ENCODE measurements at places on chromosomes 1 and 21.

DNA sequence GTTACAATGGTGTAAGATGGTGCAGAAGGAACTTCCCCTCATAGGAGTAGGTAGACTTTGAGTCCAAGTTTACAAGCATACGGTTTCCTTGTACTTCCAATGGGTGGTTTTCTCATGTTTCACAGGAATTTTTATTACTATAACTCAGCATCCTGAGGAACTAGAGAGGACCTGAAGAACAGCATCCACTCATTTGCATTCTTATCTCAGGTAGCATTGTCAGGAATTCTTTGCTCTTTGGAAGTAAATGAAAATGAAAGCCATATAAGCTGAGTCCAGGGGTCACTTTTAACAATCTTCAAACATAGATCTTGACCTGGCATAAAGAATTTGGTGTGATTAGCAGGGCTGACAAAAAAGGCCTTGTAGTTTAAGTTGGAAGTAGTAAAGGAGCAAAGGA lies 34.4 kb downstream of the CLCA4 start:
- DNase-seq: no peak

DNA sequence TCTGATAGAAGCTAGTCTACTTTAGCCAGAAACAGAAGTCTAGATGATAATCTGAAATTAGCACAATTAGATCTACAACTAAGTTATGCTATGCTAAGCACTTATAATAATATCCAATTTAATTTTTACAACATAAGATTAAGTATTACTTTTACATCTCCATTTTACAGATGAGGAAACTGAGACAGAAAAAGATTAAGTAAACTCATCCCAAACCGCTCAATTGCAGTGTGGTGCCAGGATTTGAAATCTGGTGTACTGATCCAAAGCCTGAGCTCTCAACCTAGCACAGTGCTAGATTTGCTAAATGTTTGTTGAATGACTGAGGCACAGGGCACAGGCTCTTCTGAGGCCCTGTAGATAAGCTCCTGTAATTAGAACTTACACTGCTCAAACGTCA lies 13.8 kb downstream of the KNCN start:
- no peak for DNase-seq

DNA sequence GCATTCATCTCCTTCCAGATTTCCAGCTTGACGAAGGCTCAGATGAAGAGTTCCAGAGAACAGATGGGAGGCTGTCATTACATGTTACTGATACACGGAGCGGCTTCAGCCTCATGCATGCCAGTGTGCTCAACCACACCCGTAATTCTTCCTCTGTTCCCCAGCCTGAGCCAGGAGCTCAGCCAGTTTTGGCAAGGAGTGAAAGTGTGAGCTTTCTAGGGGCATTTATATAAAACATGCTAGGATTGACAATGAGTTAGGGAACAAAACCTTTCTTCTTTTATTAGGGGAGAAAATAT lies 290.4 kb upstream of the PLXNA2 start:
- DNase-seq: no peak

- DNase-seq: no peak
Observed at GRCh38 chr1:118113261-118113660, 71.8 kb downstream of the SPAG17 start.

DNA sequence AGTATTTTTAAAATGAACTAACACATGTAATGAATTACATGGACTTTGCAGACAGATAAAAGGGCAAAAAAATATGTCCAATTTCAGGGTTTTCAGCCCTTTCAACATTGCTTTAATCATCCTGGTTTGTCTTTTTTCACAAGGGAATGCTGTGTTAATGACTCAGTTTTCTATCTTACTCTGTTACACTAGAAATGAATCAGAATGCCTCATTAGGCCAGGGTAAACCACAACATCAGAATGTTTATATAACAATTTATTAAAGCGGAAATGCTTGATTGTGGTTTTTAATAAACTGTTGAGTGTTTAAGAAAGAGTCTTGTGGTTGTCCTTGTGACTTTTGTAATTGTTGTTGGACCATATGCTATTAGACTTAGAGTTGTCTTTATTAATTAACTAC lies 13.5 kb downstream of the GORAB start:
- no peak for DNase-seq

DNA sequence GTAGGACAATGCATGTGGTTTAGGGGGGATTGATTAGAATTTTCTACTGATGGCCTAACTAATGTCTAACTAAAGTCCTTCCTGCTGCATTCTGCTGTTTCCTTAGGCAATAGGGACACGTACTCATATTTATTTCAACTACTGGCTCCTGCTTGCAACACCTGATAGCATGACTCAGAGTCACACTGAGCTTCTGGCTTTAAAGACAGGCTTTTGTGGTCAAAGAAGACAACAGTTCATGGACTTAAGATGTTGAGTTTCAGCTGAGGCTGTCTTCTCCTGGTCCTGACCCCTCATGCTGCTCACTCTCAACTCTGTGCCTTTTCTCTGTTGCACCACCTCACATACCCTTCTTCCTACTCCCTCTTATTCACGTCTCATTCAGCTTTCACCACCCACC lies 29.1 kb upstream of the TRABD2B start:
- no peak for DNase-seq

DNA sequence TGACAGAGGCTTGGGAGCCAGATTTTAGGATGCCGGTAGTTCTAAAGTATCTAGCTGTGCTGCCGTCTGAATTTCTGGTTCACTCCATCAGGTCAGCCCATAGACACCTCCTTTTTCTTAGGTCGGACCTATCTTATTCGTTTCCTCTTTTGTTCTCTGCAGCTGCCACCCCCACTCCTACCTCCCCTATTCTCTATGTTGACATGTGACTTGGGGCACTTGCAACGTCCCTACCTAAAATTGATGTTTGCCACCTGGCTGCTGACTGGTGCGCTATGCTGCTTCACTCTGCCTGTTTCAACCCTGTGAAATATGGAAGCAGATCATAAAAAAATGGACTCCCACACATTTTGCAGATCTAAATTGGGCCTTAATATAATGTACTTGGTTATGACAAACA lies 55.3 kb downstream of the PBX1 start:
- no peak for DNase-seq

GRCh38 chr1:153520818-153521476 lies 14.8 kb downstream of the S100A6 start:
- no peak for DNase-seq

DNA sequence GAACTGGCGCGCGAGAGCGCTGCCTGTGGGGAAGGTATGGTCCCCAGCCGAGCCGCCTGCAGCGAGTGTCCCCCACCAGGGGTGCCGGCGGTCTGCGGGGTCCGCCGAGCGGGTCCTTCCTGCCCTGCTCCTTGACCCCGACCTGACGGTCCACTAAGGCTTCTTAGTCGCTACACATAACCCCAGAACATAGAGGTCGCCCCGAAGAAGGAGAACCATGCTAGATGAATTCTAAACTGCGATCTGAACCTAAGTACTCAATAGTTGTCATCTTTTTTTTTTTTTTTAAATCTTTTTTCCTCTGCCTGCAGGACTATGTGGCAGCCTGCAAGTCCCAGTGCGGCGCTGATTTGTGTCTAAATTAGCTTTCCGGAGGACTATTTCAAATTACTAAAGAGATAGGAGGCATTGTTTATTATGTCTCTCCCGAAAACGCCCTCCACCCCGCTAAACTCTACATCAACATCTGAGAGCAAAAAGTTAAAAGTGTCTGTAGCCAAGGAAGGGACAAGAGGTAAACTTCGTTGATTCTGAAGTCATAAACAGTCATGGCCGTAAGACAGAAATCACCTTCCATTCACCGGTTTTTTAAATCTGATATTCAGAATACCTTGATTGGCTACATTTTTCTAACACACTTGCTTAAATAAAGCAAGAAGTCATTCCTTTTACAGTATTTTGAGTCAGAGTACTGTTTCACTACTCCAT lies 476 bp downstream of the AXDND1 start:
- DNase-seq: no peak

GRCh38 chr1:33282791-33283190 lies 26.5 kb downstream of the ZNF362 start:
- DNase-seq: no peak

DNA sequence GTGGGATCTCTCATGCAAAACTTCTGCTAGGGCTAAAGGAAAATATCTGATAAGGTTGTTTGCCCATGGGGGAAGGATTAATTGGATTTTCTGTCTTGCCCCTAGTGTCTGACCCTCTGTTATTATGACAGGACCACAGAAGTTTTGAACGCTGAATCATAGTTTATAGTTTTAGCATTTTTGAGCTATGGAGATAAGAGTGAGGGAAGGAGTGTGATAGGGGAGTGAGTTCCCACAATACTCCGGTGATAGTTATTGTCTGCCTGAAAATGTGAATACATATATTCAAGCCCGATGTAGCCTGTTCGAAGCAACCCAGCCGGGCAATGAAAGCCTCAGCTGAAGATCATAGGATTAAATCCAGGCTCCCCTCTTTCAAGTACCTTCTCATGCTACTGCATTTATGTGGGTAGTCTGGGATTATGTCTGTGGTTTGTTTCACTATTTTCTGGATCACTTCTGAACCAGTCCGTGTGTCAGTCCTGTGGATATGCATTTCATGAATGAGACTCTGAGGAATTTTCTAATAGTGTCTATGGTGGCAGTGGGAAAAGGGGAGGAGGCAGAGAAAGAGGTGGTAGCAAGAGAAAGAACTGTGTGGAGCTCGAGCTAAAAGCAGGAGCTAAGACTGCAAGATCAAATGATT lies 258.7 kb downstream of the DISC1 start:
- DNase-seq: no peak

- no peak for DNase-seq
Observed at GRCh38 chr1:46211051-46211450, 7.9 kb downstream of the LURAP1 start.

DNA sequence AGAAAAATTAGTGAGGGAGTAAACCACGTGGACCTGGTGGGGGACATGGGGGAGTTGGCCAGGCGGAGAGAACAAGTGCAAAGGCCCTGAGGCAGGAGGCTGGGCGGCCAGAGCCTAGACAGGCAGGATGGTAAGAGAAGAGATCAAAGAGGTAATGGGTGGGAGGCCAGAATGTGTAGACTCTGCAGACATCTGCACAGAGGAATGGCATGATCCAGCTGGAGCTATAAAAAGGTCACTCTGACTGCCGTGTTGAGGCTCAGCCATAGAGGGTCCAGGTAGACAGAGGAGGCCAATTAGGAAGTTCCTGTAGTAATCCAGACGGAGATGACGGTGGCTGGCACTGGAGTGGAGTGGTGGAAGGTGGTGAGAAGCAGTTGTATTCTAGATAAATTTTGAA lies 3.6 kb downstream of the H6PD start:
- DNase-seq: no peak

GRCh38 chr1:101338714-101339430 lies 102.1 kb downstream of the S1PR1 start:
- no peak for DNase-seq

- no peak for DNase-seq
Observed at GRCh38 chr1:202578001-202578504, 132.2 kb downstream of the SYT2 start.

DNA sequence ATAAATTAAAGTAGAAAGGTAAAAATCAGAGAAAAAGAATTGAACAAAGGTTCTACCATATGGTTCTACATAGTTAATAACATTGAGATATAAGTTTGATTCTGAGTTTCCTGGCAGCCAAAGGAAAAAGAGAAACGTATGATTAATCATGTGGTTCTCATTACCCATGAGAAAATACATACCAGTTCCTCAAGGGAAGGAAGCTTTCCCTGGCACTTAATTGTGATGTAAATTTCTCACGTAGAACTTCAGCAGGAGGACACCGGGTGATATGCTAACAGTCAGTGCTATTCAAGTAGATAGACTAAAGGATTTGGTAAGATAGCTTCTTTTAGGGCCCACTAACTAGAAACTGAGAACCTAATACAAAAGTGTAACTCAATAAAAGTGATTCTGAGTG lies 218.5 kb downstream of the NFIA start:
- DNase-seq: no peak

GRCh38 chr1:189350983-189351616 lies 1126.6 kb downstream of the BRINP3 start:
- DNase-seq: no peak
